Epithelial cell of umbilical artery (primary cell): ENCODE measurements at places on chromosomes 5 and 9. TPM values are rescaled to one million over a fixed set of nuclear protein-coding genes. Genes with fewer than 3 reads are reported as not detected.

Gene BOD1
- 82.2 and 83.8 TPM in 2 replicates for total RNA-seq

Gene SLCO4C1
- under 0.01 TPM in 1 of 2 replicates, not detected in the other for total RNA-seq

Gene SPATA31A3
- not detected in 2 replicates for total RNA-seq

Gene CRHBP
- 0.15 TPM in 1 of 2 replicates, not detected in the other for total RNA-seq

Gene FBXW2
- total RNA-seq, result 26.0 and 43.5 TPM in 2 replicates

Gene LOX
- 35.4 and 48.8 TPM in 2 replicates for total RNA-seq

Gene ACO1
- total RNA-seq, result 34.4 and 48.0 TPM in 2 replicates

Gene N4BP3
- total RNA-seq, result 28.1 and 30.2 TPM in 2 replicates

Gene ZNF354C
- 5.5 and 7.9 TPM in 2 replicates for total RNA-seq

Gene PCA3
- total RNA-seq, result under 0.01 and 0.30 TPM in 2 replicates

Gene CCDC107
- total RNA-seq, result 10.1 and 12.2 TPM in 2 replicates

Gene F2RL2
- total RNA-seq, result 0.65 and 2.3 TPM in 2 replicates

Gene EMB
- total RNA-seq, result 0.65 TPM in 1 of 2 replicates, not detected in the other

Gene LRRC26
- not detected in 2 replicates for total RNA-seq

Gene ASS1
- 2.6 and 5.9 TPM in 2 replicates for total RNA-seq

Gene FOXD4L3
- total RNA-seq, result not detected in 2 replicates

Gene BNC2
- 6.5 and 6.7 TPM in 2 replicates for total RNA-seq

Gene FAM221B
- not detected in 2 replicates for total RNA-seq

Gene CFAP157
- not detected in 2 replicates for total RNA-seq

Gene YTHDC2
- 25.0 and 36.2 TPM in 2 replicates for total RNA-seq

Gene BTNL3
- not detected in 2 replicates for total RNA-seq

Gene BARHL1
- not detected in 2 replicates for total RNA-seq

Gene SLC34A3
- not detected in 2 replicates for total RNA-seq

Gene RABL6
- total RNA-seq, result 57.9 and 64.6 TPM in 2 replicates

Gene ELOVL7
- total RNA-seq, result under 0.01 and 0.61 TPM in 2 replicates

Gene PJA2
- total RNA-seq, result 63.4 and 73.4 TPM in 2 replicates

Gene MLANA
- not detected in 2 replicates for total RNA-seq

Gene SLC36A3
- total RNA-seq, result not detected in 2 replicates

Gene PRSS3
- 15.6 and 29.9 TPM in 2 replicates for total RNA-seq

Gene OR1N2
- not detected in 2 replicates for total RNA-seq

Gene MRNIP
- 14.3 and 17.0 TPM in 2 replicates for total RNA-seq

Gene MVB12B
- 1.9 and 2.1 TPM in 2 replicates for total RNA-seq

Gene CCDC192
- total RNA-seq, result not detected in 2 replicates

Gene LTC4S
- total RNA-seq, result not detected in 2 replicates

Gene NUTM2G
- total RNA-seq, result not detected in 2 replicates

Gene SHB
- total RNA-seq, result 10.4 and 16.3 TPM in 2 replicates

Gene SLC6A18
- not detected in 2 replicates for total RNA-seq

Gene AMBP
- 0.15 TPM in 1 of 2 replicates, not detected in the other for total RNA-seq

Gene CSF1R
- not detected in 2 replicates for total RNA-seq

Gene TOMM5
- total RNA-seq, result 232 and 241 TPM in 2 replicates

Gene ARHGEF37
- 4.5 and 4.9 TPM in 2 replicates for total RNA-seq

Gene FCN1
- total RNA-seq, result not detected in 2 replicates

Gene TICAM2
- 1.3 and 1.5 TPM in 2 replicates for total RNA-seq

Gene OLFM1
- 0.65 and 2.0 TPM in 2 replicates for total RNA-seq

Gene RNF208
- total RNA-seq, result 0.32 TPM in 1 of 2 replicates, not detected in the other

Gene PCDHGB1
- total RNA-seq, result under 0.01 and 0.65 TPM in 2 replicates

Gene GBGT1
- total RNA-seq, result 11.1 and 13.6 TPM in 2 replicates

Gene BARX1
- not detected in 2 replicates for total RNA-seq
